ENCODE measurements at places on chromosomes 5 and 9.

DNA sequence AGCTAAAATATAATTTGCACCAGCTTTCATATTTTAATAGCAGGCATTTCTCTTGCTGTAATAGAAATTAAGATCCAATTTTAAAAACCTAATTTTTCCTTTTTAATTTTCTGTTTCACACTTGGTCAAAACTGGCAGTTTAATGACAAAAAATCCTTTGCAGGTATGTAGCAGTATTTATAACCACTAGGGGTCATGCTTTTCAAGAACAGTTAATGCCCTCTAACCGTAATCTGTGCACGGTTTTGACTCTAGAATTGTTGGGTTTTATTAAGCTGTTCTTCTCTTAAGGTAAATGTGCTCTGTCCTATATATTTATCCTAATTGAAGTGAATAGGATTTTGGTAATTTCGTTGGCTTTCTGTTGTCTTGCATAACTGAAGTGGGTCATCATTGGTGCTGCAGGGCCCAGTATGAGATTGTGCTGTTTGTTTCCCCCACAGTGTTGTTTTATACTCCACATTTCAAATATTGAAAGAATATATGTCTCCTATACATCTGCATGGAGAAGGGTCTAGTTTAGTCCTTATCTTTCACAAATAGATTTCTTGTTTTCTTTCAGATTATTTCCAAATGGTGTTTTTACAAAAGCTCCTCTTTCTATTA is 107.4 kb downstream of the SCAMP1 start:
- peak; percentile 67 for DNase-seq

GRCh38 chr9:106779796-106780195 is 83.2 kb upstream of the ZNF462 start:
- no peak for DNase-seq

DNA sequence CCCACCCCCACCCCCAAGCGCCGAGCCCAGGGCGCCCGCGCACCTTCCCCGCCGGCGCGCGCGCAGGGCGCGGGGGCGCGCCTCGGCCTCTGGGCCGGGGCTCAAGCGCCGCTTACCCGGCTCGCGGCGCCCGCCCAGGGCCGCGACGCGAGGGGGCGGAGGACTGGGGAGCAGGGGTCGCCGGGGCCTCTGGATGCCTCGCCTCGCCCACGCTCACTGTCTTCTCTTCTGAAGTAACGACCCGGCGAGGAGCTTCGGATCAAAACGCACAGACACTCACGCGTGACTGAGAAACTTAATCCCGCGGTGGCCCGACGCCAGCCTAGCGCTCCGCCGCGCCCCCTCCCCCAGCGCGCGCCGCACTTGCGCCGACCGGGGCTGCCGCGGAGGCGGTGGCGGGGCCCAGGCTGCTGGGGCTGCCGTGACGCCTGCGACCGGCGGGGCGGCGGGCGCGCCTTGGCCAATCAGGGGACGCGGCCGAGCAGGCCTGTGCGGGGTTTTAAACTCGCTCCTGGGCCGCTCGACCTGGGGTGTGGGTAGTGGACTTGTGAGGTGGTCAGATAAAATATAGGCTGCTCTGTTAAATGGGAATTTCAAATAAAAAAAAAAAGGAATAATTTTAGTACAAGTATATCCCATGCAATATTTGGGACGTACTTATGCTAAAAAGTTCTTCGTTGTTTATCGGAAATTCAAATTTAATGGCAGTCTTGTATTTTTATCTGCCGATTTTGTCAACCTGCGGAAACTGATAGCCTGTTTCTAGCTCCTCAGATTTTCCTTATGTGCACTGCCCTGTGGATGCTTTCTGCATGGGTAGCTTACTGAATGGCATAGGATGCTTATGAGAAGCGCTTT is at the start of gene MPDZ:
TSS of gene MPDZ (minus strand) at position 409 of the 858 bp plus-strand sequence. CDS start 29,377 bp downstream, outside the sequence.
- DNase-seq: peak; percentile 81

DNA sequence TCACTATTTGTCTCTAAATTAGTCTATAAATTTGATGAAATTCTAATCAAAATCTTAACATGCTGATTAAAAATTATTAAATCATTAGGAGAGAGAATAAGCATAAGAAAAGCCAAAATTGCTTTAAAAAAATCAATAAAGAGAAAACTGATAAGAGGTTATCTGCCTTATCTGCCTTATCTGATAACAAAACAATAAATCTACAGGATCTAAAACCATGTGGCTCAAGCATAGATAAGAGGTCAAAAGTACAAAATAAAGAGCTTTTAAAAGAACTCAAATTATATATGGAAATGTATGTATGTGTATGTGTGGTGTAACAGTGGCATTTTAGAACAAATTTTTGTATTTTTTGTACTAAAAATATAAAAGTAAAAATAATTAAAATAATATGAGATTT is 18.6 kb downstream of the TRIM14 start:
- no peak for DNase-seq

GRCh38 chr5:45171563-45171962 is 362.8 kb downstream of the MRPS30 start:
- no peak for DNase-seq

GRCh38 chr9:124003636-124004349 is 7.8 kb upstream of the LHX2 start:
- DNase-seq: no peak

- DNase-seq: peak; percentile 94
Measured at GRCh38 chr9:33506626-33507370, 17.3 kb upstream of the ANKRD18B start.

DNA sequence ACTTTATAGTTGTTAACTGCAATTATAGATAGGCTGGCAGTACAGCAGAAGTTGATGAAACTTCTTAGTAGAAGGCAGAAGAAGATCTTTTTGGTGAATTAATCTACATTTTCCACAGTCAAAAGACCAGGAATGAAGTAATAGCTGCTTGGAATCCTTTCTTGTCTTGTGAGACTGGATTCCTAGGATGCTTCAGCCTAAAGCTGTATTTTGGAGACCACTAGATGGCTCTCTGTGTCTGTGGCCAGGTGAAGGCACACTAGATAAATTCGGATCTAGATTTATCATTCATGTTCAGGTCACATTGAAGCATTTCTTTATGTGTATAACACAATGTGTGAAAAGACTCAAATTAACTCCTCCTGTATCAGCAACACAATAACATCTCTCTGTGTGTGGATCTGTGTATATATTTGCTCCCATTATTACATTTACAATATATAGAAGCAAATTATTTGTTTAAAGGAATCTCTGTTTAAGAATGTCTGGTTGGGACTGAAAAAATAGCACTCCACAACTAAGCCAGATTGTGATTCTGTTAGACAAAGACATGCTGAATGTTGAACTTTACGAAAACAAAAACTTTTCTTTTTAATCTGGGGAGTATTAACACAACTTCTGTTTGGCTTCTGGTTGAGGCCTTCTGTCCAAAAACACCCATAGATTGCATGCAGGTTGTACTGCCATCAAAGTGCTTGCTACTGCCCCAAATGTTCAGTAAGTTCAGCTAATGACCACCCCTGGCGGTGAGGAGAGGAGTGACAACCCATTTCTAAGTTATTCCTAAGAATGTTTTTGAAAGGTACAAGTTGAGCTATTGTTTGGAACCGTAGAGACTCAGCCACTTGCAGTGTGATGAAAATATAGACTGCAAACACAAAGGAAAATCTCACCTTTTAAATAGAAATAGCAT is 10.6 kb downstream of the GRIN3A start:
- DNase-seq: no peak

- DNase-seq: no peak
Measured at GRCh38 chr5:98631311-98632054, 142.0 kb upstream of the RGMB start.

- peak; percentile 33 for DNase-seq
Measured at GRCh38 chr9:124754289-124754688, 16.8 kb downstream of the NR6A1 start.

DNA sequence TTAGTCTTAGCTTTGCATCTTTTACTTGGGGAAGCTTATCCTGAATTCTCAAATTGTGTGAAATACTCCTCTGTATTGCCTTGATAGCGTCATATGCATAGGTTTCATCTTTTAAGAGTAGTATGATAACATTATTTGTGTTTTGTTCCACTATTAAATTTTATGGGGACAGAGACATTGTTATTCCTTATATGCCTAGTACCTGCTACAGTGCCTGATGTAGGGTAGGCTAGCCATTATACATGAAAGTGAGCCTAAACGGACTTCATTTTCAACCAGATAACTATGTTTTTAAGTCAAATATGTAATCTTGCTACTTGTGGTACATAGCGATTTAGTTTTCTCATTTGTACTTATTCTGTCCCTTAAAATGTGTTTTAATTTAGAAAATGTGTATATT is 105.9 kb downstream of the DMXL1 start:
- DNase-seq: no peak

GRCh38 chr9:135268031-135268430 is 180.6 kb downstream of the OLFM1 start:
- no peak for DNase-seq

DNA sequence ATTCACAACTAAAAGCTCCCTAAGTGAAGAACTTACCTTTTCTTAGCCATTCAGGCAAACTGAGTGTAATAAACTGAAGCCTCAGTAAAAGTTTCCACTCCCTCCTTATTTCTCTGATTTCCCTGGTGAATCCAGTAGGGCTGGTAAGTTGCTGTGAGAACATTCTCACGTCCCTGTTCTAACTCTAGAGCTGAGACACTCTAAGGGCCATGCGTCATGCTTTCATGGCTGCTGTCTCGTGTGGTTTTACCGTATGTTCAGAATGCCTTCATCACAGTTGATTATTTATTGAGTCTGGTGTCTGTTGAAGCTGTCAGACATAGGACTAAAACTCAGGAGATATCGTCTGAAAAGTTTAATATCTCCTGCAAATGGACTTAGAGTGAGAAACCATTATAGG is 1.3 kb downstream of the OR2S2 start:
- DNase-seq: no peak

DNA sequence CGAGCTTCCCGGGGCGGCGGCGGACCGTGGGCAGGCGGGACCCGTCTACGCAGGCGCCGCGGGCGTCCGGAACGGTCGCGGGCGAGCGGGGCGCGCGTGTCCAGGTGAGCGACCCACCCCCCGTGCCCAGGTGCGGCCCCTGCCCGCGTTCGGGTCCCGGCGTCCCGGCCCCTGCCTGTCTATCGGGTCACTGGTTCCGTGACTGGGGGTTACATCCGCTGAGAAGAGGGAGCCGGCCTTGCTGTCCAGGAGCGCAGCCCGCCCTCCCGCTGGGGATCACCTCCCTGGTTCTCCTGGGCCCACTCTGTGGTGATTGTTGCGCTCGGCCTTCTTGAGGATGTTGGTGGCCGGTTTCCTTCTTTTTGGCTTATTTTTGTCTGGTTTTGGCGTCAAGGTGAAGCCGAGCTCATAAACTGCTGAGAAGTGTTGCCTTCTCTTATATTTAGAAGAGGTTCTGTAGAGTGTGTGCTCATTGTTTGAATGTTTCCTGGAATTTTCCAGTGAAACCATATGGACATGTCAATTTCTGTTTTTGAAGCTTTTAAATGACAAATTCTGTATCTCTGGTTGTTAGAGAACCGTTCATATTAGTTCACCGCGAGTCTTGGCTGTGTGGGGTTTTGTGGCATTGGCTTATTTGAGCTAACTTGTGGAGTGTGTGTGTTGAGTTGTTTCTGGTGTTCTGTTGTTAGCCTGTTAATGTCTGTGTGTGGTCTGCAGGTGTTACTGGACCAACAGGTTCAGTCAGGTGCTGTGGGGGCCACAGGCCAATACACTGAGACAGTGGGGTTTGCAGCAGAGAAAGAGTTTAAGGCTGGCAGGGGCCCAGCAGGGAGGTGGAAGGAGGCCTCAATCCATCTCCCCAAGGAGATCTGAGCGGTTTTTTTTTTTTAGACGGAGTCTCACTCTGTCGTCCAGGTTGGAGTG is 621 bp downstream of the CEP72 start:
- peak; percentile 14 for DNase-seq

DNA sequence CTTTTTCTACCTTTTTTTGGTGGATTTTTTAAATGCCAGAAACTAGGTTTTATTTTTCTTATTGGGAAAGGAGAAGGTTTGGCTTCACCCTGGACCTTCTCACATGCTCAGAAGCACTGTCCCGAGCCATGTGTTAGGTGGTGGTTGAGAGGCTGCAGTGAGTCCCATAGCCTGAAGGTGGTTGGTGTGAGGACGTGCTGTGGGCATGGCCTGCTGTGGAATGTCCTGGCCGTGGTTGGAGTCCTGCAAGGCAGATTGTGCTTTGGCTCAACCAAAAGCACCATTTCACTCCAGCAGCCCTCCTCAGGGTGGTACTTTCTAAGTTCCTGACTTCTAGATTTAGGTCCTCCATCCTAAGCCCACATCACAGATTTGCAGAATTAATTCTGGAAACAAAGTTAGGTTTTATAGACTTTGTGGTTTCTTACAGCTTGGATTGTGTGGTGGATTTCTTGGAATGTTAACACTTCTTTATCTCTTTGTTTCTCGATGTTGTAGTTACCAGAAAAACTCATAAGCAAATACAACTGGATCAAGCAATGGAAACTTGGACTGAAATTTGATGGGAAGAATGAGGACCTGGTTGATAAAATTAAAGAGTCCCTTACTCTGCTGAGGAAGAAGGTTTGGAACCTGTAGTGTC is 22.6 kb downstream of the OTULIN start:
- DNase-seq: no peak

DNA sequence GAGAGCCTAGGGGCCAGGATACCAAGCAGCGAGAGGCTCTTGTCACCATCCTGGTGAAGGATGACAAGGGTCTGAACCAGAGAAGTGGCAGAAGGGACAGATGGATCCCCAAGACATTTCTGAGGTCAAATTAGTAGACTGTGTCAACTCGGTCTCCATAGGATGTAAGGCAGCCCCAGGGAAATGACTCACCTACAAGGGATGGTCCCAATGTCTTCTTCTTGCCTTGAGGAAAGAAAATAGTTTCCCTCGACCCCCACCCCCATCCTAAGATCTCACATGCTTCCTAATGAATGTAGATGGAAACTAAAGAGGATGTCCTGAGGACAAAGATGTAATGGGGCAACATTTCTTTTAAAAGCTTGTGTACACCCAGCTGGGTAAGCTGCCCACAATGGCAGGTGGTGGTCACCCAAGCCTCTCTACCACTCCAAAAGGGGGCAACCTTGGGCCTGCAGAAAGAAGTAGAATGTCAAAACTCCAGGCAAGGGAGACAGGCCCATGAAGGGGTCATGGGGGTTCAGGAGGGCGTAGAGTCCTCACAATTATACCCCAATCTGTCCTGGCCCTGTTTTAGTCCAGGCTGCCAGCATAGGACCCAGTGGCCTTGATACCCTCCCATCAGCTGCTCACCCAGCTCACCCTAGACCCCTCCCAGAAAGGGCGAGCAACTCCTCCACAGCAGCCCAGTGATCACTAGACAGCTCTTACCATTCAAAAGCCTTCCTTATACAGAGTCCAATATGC is 187.4 kb downstream of the ACTL7B start:
- no peak for DNase-seq

All from endothelial cell of umbilical vein (primary cell).